CD8-positive, alpha-beta T cell (primary cell): ENCODE measurements at places on chromosomes 1 and 21. TPM values are rescaled to one million over a fixed set of nuclear protein-coding genes. Genes with fewer than 3 reads are reported as not detected.

DNA sequence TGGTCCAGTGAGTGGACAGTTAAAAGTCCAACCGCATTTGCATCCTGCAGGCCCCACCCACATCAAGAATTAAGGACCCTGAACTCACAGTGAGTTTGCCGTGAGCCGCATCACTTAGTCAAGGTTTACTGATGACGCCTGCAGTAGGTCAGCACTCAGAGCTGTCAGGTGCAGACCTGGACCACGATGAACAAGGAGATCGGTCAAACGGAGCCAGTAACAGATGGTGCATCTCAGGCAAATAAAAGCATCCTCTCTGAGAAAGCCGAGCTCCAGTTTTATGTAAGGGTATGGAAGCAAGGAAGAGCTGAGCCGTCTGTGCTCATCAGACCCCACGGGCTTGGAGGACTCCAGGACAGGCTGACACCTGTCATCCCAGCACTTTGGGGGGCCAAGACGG, 4.5 kb downstream of the PRDM15 start:
- no peak for DNase-seq

GRCh38 chr1:22107126-22107525, 35.8 kb downstream of the WNT4 start:
- no peak for DNase-seq

GRCh38 chr1:209305221-209305954, 278.1 kb upstream of the CAMK1G start:
- DNase-seq, result no peak

GRCh38 chr1:42165511-42166210, 1.1 kb upstream of the GUCA2A start:
- no peak for DNase-seq

- DNase-seq, result no peak
Measured at GRCh38 chr1:194709439-194709838, 1523.0 kb upstream of the B3GALT2 start.

DNA sequence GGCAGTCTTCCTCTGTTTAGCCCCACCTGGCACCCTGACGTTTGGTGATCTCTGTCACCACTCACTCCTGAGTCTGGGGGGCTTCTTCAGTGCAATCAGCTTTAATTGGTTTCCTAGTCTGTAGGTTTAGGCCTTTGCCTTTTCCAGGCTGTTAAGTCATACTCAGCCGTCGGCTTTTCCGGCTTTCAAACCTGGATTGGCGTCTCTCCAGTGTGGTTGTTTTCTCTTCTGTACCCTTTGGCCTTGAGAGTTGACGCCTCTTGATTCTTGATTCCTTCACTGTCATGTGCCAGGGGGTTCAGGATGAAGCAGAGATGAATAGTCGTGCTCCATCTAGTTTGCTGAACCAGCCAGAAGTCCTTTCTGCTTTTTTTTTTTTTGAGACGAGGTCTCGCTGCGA, 24.9 kb downstream of the NCMAP start:
- DNase-seq, result no peak

- no peak for DNase-seq
Measured at GRCh38 chr1:53120659-53121058, 21.8 kb downstream of the SLC1A7 start.

GRCh38 chr1:173405834-173406233, 71.3 kb upstream of the PRDX6 start:
- DNase-seq, result no peak

- no peak for DNase-seq
Measured at GRCh38 chr1:17588048-17588871, 48.8 kb downstream of the ARHGEF10L start.

DNA sequence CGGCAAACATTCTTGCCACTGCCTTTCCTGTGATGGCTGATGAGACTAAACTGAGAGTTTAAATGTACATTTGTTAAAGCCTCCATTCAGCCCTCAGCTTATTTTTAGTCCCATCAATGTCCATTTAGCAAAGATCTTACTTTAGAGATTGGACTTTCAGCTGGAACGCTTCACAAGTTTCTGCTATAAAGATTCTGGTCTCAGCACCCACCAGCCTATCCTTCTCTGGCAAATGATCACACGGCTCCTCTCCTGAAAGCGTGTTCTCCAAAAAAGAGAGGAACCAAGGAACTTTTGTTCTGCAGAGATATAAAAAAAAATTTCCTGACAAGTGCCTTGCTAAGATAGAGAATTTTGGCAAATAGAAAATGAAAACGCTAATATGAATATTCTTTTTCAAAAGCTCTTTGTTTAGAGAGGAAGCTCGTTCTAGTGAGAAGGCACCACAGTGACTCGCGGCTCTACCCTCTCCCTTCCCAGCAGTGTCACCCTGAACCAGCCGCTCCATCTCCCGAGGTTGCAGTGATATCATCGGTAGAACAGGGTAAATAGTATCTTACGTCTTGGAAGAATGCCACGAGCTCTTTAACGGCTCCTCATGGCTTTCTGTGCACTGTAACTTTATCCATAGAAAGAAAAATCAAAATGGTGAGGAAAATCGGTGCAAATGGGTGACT, 200.2 kb downstream of the APP start:
- DNase-seq, result no peak

- no peak for DNase-seq
Measured at GRCh38 chr1:210531475-210532222, 202.9 kb downstream of the HHAT start.

FTCD gene
- 1.3 TPM for total RNA-seq

MCOLN3 gene
- total RNA-seq, result 0.14 TPM

TMEM125 gene
- total RNA-seq, result not detected

PLEKHN1 gene
- 0.56 TPM for total RNA-seq

FBXO2 gene
- 3.5 TPM for total RNA-seq

MMEL1 gene
- 1.4 TPM for total RNA-seq
